ENCODE measurements at places on chromosomes 12 and 14.
A peak's percentile ranks its signal among the peaks of the same experiment; 100 is the strongest.

- no peak for DNase-seq
These were observed 6.8 kb downstream of the LMNTD1 start for GRCh38 chr12:25546318-25546717.

- no peak for DNase-seq
These were observed 278.8 kb downstream of the ZFP36L1 start for GRCh38 chr14:68513838-68514607.

DNA sequence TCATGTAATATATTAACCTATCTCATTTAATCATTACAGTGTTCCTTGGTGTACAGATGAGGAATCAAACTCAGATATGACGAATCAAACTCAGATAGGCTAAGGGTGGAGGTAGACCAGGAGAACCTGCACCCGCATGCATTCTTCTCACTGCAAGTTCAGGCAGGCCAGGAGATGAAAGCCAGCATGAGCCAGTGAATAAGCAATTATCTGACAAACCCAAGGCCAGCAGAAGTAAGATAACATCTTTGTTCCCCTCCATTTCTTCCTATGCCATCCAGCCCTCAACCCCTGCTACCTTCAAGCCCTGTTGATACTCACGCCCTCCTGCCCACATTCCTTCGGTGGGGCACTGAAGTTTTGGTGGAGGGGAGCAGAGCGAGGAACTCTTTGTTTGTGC lies 152.2 kb downstream of the ETV6 start:
- DNase-seq: no peak

DNA sequence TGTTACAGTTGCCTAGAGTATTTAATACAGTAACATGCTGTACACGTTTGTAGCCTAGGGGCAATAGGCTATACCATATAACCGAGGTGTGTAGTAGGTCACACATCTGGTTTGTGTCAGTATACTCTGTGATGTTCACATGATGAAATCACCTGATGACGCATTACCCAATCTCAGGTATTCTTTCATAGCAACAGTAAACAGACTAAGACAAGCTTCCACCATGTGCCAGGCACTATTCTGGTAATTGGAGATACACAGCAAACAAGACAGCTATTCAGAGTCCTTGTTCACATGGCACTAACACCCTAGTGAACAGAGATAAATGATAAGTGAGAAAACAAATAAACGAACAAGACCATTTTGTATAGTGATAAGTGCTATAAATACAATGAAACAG lies 3.8 kb upstream of the PDE3A start:
- DNase-seq: no peak

GRCh38 chr14:56808383-56809269 lies 1.7 kb downstream of the OTX2 start:
- no peak for DNase-seq

DNA sequence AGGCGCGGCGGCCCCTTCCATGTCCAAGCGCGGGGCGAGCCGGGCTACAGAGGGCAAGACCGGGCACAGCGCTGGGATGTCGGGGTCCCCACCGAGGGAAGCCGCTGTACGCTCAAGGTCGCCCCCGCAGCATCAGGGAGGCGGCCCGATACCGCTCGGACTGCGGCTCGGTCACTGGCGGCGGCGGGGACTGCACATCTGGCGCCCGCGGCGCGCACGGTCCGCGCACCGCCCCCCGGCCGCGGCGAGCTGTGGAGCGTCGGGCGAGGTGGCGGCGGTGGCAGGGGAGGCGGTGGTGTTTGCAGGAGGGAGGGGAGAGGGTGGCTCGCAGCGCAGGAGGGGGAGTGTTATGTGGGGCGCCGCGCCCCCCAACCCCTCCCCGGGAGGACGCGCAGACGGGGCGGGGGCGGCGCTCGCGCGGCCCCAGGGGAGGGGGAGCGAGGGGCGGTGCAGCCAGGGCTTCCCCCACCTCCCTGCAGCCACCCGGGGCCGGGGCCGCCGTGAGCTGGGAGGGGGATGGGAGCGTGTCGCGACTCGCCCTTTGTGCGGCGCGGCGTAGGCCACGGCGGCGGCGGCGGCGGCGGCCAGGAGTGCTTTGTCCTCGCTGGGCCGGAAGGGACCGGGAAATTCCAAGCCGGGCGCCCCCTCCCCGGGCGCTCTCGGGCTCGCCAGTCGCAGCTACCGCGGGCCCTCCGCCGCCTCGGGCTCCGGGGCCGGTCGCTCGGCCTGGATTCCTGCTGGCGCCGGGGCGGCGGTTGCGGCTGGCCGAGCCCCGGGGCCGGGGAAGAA lies at the start of gene NUAK1:
TSS of gene NUAK1 (minus strand) at position 322 of the 789 bp plus-strand sequence. CDS start at position 21, 301 bp downstream.
- DNase-seq: peak; percentile 84

DNA sequence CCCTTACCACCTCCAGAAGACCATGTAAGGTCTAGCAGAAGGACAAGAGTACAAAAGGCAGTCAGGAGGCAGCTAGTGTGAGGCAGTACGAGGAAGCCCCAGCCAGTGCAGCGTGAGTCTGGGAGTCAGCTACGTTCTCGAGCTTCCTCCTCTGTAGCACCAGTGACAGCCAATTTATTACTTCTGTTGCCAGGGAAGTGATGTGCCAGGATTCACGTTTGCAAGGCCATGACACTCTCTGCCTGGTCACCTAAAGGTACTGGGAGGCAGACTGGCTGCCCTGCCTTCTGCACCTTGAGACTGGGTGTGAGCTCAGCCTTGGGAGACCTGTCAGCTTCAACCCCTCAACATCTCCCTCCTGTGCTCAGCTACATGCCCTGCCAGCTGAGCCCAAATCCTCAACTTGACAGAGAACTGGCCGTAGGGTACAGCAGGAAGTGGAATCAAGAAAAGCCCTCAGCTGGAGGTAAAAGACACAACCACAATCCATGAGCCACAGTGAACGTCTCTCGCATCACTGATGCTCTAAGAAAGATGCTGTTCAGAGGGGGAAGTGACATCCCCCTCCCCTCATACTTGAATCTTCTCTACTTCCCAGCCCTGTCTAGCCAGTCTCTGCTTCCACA lies 182.5 kb upstream of the RGS6 start:
- no peak for DNase-seq

GRCh38 chr12:2645460-2645859 lies 149.3 kb upstream of the FKBP4 start:
- DNase-seq: peak; percentile 39

DNA sequence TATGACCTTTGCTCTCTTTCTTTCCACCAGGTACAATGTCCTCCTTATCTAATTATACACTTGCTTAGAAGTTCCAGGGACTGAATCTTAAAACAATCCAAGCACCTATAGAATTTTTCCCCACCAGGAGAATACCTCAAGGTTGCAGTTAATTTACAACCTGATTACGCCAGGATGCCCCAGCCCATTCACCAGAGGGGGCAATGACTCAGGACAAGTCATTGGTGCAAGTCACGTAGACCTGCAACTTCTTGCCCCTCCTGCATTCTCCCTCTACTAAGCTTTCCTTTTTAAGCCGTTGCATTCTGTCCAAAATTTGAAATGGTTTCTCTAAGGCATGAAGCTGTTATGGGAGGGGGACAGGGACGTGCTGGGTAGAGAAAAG lies 111.1 kb upstream of the SCAF11 start:
- no peak for DNase-seq

GRCh38 chr12:49097381-49097780 lies 2.8 kb upstream of the DHH start:
- DNase-seq: peak; percentile 34

DNA sequence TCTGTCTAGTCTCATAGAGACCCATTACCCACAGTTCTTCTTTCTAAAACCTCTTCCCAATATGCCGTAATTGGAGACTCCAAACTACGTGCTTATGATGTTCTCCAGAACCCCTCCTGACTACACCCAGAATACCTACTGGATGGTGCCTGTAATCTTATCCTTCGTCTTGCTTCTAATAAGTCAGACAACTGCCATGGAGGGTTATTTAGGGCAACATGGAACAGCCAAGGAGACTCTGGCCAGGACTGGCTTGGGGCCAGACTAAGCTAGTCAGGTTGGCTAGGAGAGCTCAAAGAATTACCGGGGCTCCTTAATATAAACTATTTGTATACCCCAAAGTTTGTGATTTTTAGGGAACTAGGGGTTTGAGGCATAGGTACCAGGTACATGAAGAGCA lies 6.8 kb downstream of the PFKM start:
- DNase-seq: peak; percentile 95

Measured in myocyte (in vitro differentiated cells).